CD4-positive, alpha-beta memory T cell (primary cell): ENCODE measurements at places on chromosomes 6 and 20. TPM values are rescaled to one million over a fixed set of nuclear protein-coding genes. Genes with fewer than 3 reads are reported as not detected.

The POM121L2 gene
- total RNA-seq: not detected

The PACRG gene
- total RNA-seq: 0.81 TPM

The GRM4 gene
- 0.09 TPM for total RNA-seq

The SPDEF gene
- not detected for total RNA-seq

The EYA2 gene
- not detected for total RNA-seq

The LBP gene
- total RNA-seq: not detected

The SS18L1 gene
- total RNA-seq: 22.7 TPM

The MYB gene
- 4.7 TPM for total RNA-seq

The APMAP gene
- total RNA-seq: 48.4 TPM

The SMLR1 gene
- total RNA-seq: not detected

The GFRAL gene
- not detected for total RNA-seq

The PXDC1 gene
- 0.52 TPM for total RNA-seq

DNA sequence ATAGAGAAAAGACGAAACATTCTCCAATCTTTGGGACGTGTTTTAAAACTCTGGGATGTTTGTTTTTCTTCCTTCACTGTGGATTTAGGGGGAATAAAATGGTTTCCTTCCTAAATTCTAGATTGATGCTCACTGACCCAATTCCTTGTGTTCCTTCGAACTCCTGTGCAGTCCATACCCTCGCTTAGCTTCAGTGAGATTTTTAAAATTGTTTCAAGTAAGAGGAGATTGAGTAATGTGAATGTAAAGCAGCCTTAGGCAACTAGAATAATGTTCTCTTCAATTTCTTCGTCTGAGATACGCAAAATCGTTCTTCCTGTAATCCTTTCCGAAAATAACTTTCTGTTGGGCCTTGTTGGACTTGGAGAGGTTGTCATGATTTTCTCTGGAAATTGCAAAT, 2.6 kb upstream of the VGLL2 start:
- DNase-seq: no peak

DNA sequence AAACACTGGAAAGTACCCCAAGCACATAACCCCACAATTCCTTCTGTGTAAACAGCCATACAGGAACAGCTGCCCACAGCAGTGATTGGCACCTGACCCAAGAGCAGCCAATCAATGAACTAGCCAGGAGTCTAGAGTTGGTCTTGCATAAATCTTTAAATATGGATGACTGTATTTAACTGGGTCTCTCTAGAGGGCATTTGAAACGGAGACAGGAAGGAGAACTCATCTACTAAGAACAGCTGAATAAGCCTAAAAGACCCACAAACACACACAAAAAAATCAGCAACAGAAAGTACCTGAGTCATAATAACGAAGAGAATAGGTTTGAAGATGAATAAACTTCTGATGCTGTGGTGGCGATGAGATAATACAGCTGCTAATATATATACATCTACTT, 49.0 kb upstream of the ASF1A start:
- DNase-seq: no peak

GRCh38 chr6:166704171-166704570, 77.1 kb upstream of the RPS6KA2 start:
- no peak for DNase-seq

DNA sequence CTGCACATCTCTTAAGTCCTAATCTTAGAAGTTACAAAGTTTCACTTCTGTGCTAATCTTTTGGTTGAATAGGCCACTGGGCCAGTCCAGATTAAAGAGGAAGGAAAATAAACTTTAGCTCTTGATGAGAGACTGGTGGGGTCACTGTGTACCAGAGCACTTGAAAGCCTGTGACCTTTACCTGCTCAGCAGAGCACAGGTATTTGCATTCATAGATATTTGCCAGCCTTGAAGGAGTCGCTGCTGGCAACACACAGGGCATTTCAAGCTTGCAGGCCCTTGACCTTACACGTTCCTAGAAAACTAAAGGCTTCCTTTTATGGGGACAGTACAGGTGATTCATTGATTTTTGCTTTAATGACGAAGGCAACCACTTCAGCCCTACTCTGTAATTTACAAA, 108.4 kb upstream of the SLC22A23 start:
- DNase-seq: no peak

DNA sequence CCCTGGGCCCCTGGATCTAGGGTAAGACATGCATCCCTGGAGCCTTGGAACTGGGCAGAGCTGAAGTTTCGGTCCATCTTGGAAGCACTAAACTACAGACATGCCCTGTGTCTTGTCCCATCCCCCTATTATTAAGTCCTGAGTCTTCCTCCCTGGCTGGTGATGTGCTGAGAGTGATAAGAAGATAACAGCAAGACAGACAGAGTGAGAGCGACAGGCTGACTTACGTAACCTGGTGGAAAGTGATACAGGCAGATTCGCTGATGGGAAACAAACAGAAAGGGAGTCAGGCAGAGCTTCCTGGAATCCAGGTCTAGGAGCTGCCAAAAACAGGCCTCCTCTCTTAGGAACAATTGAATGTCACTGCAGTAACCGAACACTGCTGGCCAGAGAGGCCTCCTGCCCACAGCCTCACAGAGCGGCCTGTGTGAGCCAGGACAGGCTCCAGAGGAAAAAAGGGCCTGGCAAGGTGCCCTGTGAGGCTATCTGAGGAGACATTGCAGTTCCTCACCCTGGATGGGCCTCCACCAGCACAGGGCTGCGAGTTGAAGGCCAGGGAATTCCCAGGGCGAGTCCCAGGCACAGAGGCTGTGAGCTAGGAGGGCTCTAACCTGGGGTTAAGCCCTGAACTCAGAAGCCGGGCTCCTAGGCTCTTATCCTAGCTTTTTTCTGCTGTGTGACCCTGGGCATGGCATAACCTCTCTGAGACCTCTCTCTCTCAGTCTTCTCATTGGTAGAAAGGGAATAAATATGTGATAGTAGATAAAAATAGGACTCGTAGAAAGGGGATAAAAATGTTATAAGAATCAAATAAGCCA, 34.2 kb upstream of the B4GALT5 start:
- no peak for DNase-seq

DNA sequence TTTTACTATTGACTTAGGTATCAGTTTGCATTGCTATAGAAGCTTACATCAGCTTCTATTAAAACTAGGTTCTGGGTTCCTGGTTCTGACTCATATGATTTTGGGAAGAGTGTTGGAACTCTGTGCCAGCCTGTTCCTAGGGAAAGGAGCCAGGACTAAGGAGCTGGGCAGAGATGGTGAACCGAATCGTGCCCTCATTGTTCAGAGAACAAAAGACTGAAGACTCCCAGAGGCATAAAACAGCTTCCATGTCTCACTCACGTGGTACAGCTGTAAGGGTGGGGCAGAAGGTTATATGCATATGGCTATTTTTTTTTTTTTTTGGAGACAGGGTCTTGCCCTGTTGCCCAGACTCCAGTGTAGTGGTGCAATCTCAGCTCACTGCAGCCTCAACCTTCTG, 89.1 kb upstream of the THBS2 start:
- no peak for DNase-seq

DNA sequence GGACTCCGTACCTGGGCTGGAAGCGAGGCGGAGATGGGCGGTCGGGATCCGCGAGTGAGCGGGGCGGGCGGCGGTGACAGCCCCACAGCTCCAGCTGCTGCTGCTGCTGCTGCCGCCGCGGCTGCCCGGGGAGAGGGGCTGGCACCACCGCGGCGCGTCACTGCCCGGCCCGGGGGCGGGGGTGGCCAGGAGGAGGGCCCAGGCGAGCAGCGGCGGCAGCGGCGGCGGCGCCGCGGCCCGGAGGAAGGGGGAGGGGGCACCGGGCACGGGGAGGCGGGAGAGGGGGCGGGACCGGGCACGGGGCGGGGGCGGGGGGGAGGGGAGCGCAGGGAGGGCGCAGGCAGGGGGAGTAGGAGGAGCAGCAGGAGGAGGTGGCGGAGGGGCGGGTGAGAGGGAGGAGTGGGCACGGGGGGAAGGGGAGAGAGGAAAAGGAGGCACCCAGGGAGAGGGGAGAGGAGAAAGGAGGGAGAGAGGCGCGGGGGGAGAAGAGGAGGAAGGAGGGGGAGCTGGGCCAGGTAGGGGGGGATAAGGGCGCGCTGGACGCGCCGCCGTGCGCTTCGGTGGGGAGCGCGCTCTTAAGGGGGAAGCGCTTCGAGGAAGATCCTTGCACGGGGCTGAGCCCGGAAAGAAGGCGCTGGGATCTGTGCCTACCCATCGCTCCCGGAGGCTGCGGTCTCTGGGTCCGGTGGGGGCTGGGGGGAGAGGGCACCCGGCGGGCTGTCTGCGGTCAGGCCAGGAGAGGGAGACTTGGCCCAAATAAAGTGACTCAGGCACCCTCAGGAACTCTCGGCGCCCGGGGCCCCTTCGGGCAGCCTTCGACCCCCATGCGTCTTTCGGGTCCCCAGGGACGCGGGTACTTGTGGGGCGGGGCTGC, 101.5 kb downstream of the NOL4L start:
- peak; percentile 66 for DNase-seq

- DNase-seq: no peak
Observed at GRCh38 chr6:39786649-39787048, 5.5 kb upstream of the DAAM2 start.

GRCh38 chr20:2942439-2942838, 69.2 kb downstream of the PTPRA start:
- no peak for DNase-seq

GRCh38 chr6:153862139-153862538, 176.9 kb upstream of the OPRM1 start:
- DNase-seq: no peak

DNA sequence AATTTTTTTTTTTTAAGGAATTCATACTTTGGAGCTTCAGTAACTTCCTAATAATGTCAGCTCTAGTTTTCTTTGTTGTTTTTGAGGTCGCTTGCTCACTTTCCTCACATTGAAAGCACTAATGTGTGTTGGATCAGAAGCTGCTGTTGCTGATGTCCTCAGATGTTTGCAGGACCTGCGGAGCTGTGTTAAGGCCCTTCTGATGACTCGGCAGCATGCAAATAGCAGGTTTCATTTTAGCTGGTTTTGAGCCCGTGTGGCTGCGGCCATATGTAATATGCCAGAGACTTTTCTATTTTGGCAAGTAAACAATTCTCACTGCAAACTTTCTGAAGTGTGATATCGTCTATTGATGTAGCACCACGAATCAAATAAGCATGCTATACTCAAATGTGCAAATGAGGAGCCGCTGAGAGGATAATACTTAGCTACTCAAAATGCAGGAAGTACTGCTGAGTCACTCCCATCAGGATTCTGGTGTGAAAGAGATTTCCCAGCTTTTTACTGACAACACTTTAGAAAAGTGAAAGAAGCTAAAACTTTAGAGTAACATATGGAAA, 187.8 kb downstream of the SASH1 start:
- no peak for DNase-seq

- DNase-seq: no peak
Observed at GRCh38 chr6:167255918-167256553, 35.1 kb upstream of the UNC93A start.

- no peak for DNase-seq
Observed at GRCh38 chr6:31792761-31793171, 2.8 kb downstream of the VARS1 start.

DNA sequence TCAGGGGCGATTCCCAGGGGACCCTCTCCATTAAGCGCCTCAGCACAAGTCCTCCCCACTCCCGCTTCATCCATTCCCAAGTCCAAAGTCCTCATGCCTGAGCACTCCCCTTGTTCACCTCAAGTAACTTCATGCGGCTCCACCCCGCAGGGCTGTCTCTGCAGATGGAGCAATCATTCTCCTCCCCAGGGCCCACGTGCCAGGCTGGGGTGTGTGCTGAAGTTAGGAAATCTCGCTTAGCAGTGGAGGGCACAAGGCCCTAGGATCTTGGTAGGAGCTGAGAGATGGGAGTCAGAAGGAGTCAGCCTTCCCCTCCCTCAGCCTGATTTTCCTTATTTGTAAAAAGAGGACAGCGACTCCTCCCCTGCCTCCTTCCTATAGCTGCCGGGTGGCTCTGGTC, 3.5 kb downstream of the TGM3 start:
- DNase-seq: no peak

GRCh38 chr20:10004900-10005299, 29.9 kb upstream of the ANKEF1 start:
- no peak for DNase-seq

- DNase-seq: no peak
Observed at GRCh38 chr6:56380476-56380875, 133.1 kb upstream of the COL21A1 start.

DNA sequence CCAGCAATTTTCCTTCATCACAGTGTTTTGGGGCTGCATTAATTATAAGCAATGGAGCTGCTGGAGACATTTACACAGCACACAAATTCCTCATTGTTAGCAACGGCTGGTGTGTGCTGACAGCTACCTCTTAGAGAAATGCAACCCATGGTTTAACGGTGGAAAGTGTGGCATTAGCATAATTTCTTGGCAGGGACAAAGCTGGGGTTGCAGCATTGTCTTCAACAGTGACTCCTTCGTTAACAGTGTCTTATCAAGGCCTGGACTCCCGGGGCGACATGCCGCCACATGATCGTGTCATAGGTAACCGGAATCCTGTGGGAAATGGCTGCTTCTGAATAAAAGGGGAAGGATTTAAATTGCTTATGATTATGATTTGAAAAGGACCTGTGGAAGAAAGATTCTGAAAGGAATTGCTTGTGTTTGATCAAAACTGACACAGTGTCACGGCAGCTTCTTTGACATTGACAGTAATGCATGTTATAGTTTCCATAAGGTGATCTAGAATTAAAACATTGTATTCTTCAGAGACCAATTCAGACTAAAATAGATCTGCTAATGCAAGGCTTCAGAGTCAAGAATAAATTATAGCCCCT, 128.0 kb downstream of the UST start:
- DNase-seq: no peak

DNA sequence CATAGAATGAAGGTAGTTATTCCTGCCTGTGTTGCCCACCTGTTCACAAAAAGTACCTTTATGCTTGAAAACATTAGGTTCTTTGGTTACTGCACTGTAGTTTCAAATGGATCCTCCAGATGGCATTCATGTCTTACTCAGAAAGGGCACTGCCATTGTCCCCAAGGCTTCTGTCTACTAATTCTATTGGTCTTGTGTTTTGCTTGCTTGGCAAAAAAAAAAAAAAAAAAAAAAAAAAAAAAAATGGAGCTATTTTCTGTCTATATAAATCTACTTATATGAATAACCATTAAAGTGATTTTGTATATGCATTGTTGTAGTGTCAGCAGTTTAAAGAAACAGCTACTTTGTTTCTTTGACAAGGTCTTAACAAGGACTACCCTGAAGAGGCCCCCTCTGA, 12.7 kb upstream of the EFHC1 start:
- DNase-seq: peak; percentile 35

- peak; percentile 21 for DNase-seq
Observed at GRCh38 chr6:33761922-33762629, 15.4 kb upstream of the IP6K3 start.
